NCI-H774 (cell line): ENCODE measurements at places on chromosomes 4 and X.

DNA sequence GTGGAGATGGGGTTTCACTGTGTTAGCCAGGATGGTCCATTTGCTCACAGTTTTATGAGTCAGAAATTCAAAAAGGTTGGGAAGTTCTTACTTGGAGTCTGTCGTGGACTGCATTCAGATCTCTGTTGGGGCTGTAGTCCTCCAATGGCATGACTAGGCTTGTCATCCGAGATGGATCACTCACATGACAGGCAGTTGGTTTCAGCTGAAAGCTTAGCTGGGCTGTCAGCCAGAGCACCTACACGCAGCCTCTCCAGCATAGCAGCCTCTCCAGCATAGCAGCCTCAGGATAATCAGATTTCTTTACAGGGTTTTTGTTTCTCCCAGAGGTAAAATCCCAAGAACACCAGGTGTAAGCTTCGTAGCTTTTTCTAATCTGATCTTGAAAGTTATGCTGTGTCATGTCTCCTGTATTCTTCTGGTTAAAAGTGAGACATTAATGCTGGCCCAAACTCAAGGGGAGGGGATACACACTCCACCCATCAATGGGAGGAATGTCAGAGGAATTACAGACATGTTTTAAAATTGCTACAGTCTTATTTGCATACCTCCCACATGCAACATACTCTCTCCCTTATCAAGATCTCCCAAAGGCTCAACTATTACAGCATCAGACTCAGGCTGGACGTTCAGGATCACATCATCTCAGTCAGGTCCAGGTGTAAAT, 31.6 kb upstream of the SOD3 start:
- no peak for DNase-seq

DNA sequence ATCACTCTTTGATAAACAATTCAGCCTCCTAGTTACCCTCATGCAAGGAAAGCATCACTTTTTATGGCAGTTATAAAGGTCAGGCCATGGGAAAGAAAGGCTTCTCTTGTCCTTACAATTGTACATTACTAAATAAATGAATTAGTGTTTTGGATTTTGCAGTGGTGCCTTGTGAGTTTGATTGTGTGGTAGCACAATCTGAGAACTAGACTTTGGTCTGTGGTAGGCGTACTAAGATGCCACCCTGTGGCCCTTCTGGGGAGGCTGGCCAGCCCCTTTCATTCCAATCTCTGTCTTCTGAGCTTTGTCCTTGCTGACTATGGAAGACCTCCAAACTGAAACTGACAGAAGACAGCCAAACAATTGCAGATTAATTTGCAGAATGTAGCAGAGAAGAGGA, 14.6 kb upstream of the HNRNPD start:
- DNase-seq = no peak

GRCh38 chrX:66698273-66699204, 59.7 kb upstream of the EDA2R start:
- DNase-seq = no peak

DNA sequence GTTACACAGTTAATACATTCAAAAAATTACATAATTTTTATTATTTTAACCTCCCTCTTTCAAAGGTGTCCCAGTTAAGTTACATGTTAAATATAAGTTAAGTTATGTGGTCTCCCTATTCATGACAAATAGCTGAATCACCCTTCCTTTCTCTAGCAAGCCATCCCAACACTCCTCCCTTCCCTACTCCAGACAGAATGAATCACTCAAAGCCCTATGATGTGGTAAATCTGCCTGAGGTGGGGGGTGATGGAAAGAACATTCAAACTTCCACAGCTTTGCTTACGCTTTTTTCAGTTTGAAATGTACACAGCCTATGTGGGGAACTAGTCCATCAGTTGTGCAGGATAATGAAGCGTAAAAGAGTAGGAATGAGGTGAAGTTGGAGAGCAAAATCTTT, 90.2 kb downstream of the CXCL13 start:
- no peak for DNase-seq

DNA sequence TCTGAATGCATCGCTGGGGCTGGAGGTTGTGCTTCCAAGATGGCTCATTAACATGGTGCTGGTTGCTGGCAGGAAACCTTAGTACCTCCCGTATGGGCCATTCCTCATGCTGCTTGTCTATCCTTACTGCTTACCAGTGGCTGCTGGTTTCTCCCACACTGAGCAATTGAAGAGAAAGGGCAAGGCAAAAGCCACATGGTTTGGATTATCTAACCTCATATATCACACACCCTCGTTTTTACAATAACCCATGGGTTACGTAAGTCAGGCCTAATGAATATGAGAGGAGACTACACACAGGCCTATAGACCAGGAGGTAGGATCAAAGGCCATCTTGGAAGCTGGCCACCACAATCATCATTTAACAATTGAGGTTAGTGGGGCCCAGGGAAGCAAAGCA, 141.8 kb upstream of the EDNRA start:
- DNase-seq = no peak

GRCh38 chrX:33379839-33380238, 168.5 kb upstream of the DMD start:
- DNase-seq = no peak

DNA sequence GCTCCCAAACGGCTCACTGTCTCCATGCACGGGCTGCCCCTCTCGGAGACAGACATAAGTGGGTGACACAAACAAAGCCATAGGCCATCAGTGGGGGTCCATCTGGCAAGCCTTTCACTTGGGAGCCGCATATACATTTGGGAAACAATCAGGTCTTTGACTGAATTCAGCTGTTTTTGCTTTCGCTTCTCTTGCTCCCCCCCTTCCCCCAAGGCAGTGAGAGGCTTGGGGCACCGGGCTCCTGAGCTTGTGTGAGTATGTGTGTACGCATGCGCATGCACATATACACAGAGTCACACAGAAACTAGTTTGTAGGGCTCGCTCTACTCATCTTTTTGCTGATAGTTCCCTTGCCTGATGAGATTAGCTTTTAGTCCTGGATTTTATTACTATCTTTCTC, 284.4 kb downstream of the AFF2 start:
- peak; percentile 35 for DNase-seq

DNA sequence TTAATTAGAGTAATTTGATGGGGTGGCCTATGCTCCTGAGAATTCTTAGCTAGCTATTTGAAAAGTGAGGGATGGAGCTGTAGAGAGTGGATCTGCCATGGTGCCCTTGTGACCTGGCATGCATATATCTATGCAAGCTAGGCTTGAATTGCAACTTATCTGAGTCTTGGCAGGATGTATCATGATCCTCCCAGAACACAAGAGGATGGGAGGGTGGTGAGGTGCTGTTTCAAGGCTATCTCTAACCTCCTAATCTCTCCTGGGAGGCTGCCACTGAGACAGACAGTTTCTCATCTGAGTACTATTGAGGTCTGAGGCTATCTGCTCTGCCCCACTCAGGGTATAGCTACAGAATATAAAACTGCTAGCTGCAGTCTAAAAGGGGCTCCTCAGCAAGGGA, 56.6 kb downstream of the BRCC3 start:
- no peak for DNase-seq

DNA sequence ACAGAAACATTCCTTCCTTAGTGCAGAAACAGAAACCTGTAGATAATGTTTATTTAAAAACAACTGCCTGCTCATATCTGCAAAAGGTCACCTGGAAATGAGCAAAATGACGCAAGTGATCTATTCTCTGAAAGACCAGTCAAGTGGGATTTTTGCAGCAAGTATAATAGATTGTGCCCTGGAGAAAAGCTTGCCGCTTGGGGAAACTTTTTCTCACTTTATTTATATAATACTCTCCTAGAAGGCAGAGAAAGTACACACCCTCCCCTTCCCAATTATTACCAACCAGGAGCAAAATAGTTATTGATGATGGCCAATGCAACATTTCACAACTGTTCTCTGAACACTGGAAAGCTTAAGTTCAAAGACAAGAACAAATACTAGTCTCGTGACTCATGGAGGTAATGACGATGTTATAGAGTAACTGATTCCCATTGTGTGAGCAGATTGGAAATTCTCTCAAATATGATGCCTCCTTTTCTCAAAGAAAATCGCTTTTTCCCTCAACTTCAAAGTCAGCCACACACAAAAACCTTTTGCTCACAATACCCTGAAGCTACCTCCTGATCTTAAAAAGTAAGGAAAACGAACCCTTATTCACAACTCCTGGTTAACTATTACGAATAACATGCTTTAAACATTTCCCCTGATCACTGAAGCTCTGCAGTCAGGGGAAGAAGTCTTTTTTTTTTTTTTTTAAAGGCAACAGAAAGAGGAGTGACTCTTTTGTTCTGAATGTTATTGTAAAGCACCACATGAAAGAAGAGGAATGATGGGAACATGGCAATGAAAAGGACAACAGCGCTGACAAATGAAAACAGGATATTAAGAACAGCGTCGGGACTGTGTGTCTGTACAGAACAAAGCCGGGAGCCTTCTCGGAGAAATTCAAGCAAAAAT, 41.0 kb downstream of the MID1 start:
- DNase-seq = no peak

DNA sequence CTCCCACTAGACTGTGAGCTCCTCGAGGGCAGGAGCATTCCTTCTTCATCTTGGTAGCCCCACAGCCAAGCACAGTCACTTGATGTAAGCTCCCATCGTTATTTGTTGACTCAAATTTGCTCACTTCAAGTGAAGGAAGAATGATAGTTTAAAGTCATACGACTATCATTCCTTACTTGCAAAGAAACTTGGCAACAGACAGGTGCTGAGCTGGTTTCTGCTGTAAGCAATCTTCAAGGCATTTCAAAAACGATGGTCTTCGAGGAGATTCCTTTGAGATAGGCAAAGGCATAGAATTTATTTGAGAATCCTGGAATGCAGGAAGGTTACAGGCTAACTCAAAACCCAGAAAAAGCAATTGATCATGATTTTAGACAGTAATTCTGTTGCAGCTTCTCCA, 64.8 kb downstream of the QDPR start:
- DNase-seq = no peak

DNA sequence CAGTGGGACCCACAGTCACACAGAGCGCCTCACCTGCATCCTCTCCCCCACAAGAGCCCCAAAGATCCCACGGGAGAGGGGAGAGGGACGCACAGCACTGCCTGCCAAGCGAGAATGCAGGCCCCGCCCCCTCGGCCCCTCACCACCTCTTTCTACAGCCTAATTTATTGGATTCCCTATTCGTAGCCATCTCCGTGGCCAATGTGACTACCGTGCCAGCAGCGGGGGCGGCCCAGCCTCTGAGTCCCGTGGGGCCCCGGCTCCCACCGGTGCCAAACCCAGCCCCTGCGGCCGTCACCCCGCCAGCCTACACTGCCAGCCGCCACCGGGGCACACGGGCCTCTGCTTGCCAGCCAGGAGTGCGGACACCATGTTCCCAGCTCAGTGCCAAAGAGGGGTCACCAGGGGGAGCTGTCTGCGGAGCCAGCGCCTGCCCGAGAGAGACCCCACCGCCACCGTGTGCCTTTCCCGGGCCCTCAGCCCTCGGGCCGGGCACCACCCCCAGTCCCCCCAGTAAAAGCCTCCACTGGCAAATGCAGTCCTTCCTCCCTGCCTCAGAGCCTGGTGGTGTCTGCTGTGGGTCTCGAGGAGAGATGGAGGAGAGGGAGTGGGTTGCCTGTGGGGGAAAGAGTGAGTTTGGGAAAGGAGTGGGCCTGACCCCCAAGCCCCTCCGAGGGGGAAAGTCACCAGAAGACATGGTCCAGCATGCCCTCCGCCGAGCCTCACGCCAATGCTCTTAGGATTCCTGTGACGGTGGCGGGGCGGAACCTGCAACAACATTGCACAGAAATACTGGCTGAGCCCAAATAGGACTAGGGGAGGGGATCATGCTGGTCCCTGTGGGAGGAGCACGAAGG, 19.6 kb upstream of the PLXNB3 start:
- no peak for DNase-seq

DNA sequence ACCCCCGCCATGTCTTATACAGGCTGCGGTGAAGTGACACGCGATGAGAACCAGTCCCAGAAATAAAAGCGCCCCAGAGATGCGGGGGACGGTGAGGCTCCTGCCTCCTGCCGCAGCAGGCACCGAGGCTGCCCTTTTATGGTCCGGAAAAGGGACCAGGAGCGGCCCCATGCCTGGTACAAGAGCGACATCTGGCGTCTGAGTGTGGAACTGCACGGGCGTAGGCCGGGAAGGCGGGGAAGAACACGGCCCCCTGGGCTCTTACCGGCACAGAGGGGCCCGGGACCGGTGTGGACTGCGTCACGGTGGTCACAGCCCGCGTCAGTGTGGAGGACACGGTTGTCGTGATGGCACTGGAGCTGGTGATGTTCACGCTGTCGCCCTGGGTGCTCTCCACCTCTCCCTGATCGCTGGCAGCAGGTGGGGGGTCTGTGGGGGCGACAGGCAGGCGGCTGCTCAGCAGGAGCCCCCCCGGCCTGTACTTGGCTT, 8.9 kb upstream of the RENBP start:
- peak; percentile 27 for DNase-seq

- no peak for DNase-seq
Measured at GRCh38 chrX:96989830-96990571, 106.3 kb downstream of the RPA4 start.

- DNase-seq = no peak
Measured at GRCh38 chr4:155578726-155579370, 87.8 kb upstream of the GUCY1A1 start.

- DNase-seq = peak; percentile 80
Measured at GRCh38 chr4:41257257-41257901, 651 bp downstream of the UCHL1 start.

DNA sequence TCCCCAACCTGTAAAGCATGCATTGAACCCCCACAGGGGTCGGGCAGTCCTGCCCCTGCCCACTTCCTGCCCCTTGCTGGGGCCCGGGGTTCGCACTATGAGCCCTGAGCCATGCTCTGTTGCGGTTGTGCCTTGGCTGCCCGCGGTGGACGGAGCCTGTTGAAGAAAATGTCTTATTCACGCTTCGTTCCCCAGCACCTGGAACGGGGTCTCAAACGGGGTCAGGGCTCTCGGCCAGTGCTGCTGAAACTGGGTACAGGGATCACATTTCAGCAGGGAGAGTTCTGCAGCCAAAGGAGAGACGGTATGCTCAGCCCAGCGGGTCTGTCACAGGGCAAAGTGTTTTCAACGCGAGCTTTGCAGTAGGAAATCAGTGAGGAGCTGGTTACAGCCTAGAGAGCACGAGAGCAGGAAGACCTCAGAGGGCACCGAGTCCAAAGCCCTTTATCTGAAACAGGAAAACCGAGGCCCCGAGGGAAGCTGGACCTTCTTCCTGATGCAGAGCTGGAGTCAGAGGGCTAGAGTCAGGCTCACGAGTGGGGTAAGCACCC, 46.3 kb upstream of the AFAP1 start:
- no peak for DNase-seq

DNA sequence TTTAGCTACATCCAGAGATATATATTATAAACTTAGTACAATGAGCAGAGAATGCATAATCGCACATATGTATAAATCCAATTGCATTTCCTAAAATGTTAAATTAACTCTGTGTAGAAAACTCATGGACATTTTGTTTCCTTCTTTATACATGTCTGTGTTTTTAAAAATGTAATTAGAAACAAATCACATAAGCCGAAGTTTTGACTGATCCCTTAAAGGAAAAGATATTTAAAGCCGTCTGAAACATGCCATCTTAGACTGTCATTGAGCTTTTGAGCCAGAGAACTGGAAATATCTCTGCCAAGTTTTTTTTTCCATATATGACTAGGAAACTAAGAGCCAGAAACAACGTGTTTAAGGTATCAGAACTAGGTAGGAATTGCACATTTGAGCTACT, 107.0 kb downstream of the ARAP2 start:
- no peak for DNase-seq

GRCh38 chr4:149702414-149703293, 113.0 kb downstream of the IQCM start:
- no peak for DNase-seq

GRCh38 chrX:95974096-95974470, 710.6 kb upstream of the DIAPH2 start:
- no peak for DNase-seq
